Activated naive CD4-positive, alpha-beta T cell treated with anti-CD3 and anti-CD28 coated beads, Interleukin-2, amount 10 ng/mL, durations not matched to agents 7 days and 5 days (primary cell): ENCODE measurements at places on chromosomes 12 and 14.

- peak; percentile 47 for DNase-seq
Measured at GRCh38 chr14:49303946-49304516, 282.1 kb downstream of the RPS29 start.

DNA sequence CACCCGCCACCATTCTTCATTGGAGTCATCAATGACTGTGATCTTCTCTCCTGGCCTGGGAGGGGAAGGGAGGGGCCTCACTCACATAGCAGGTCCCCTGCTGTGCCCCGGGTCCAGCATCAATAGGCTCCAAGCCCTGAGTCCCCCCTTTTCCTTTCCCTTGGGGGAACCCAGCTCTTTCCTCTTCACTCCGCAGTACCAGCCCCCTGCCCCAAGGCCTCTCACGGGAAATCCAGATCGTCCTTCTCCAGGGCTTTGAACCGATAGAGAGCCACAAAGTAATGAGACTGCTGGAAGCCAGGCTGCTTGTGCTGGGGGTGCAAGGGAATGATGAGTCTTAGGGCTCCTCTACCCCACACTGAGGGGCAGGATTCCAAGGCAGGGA is 6.7 kb downstream of the STAC3 start:
- DNase-seq = no peak

DNA sequence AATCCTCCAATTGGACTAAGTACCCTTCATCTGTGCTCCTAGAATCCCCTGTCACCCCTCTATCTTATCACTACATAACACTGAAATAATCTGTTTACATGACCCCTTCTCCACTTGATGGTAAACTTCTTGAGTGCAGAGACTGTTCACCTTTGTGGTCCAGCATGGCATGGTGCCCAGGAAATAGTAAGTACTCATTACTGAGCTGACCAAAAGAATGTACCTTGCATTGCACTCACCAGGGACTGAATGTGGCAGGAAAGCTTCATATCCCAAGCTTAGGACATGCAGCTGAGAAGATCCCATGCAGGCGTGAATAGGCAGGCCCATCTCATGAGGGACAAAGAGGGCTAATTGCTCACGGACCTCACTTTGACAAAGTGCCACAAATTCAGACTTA is 1.4 kb upstream of the GARIN2 start:
- no peak for DNase-seq

DNA sequence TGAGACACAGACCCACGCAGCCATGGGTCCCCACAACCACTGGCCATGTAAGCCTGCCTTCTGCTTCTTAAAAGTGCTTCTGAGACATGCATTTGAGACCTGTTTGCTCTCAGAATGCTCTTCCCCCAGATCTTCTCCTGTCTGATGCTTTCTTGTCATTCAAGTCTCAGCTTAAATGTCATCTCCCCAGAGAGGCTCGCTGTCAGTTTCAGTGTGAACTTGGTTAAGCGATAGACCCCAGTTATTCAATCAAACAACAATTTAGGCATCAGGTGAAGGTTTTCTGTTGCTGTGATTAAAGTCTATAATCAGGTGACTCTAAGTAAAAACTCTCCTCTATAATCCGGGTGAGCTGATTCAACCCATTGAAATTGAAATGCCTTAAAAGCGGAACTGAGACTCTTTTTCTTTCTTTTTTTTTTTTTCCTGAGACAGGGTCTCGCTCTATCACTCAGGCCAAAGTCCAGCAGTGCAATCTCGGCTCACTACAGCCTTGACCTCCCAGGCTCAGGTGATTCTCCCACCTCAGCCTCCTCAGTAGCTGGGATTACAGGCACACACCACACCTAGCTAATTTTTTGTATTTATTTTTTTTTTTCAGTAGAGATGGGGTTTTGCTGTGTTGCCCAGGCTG is 123.4 kb downstream of the KSR2 start:
- DNase-seq = no peak

DNA sequence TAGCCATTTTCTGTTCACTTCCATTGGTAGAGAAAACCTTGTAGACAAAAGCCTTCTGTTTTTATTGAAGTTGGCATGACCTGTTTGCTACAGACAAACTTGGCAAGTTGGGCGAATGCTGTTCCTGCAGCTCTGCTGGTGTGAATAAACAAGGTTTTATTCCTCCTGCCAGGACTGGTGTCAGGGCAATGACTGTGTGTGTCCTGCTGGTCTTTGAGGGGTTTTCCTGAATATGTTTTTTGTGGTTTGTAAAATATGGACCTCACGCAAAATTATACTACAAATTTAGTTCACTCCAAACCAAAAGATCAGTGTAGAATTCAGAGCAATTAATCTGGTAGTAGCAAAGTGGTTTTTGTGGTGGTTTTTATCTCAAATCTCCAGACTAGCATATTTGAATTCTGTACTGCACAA is 140.8 kb downstream of the ERC1 start:
- DNase-seq = no peak
